ENCODE measurements at places on chromosomes 6 and 20.
A peak's percentile ranks its signal among the peaks of the same experiment; 100 is the strongest.

- DNase-seq: no peak
These were observed 215.8 kb downstream of the EYA4 start for GRCh38 chr6:133456944-133457343.

DNA sequence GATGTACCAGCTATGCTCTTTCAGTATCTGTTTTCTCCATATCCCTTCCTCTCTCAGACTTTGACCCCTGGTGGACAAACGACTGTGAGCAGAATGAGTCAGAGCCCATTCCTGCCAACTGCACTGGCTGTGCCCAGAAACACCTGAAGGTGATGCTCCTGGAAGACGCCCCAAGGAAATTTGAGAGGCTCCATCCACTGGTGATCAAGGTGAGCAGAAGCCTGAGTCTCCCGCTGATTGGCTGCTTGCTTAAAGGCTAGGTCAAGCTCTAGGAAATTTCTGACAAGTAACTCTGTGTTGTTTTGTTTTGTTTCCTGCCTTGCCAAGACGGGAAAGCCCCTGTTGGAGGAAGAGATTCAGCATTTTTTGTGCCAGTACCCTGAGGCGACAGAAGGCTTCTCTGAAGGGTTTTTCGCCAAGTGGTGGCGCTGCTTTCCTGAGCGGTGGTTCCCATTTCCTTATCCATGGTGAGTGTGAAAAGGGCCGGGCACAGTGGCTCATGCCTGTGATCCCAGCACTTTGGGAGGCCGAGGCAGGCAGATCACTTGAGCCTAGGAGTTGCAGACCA lies 28.6 kb downstream of the C6orf89 start:
- DNase-seq: no peak

DNA sequence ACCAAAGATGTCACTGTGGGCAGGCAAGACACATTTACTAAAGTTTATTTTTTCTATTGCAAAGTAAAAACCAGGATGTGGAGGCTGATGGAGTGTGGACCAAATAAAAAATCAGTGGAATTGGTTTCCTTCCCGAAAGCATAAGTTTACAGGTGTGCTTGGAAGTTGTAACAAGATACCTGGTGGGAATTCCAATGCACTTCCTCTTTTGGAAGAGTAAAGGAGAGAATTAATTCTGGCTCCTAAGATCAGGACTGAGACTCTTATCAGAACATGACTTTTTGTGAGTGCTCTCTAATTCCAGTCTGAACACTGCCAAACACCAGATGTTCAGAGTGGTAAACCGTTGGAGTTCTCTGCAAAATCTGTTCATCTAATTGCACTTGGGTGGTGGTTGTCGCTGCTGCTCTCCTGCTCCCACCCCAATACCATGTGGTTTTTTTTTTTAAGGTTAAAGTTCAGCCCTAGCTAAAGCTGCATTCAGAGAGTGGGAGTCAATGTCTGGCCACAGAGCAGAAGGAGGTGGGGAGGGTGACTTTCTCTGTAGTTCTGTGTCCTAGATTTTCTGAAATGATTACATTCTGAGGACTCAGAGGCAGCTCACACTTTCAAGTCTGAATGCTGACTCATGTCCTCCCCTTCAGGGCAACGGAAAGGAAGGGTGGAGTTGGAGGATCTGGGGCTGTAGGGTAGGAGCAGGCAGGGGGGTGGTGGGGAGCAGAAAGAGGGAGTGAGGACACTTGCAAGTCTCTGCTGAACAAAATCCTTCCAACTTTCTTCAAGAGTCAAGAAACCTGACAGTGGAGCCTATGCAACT lies 275.8 kb upstream of the PRDM1 start:
- DNase-seq: no peak

DNA sequence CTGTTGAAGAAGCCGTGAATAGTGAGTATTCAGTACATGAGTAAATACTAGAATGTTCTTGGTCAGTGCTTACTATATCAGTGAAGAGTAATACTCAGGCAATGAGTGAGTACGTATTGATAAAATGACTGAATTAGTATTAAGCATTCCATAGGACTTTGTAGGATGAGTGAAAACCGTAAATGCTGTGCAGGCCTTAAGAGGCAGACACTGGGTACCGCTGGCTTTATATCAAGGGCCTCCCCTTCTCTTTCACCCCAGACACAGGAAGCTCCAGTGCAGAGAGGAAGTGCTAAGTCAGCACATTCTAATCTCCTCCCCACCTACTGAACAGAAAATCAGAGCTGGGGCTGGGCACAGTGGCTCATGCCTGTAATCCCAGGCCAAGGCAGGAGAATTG lies 24.2 kb downstream of the POFUT1 start:
- peak; percentile 23 for DNase-seq

DNA sequence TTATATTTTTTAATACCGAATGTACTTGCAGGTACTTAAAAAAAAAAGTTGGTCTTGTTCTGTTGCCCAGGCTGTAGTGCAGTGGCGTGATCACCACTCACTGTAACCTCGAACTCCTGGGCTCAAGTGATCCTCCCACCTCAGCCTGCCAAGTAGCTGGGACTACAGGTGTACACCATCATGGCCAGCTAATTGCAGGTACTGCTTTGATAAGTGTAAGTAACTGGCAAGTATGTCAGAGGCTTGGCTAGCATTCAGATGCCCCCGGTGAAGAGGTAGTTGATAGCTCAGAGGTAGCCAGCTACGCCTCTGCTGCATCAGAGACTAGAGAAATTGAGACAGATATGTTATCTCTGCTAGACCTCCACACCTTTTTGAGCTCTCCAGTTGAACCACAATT lies 40.5 kb downstream of the BTBD9 start:
- no peak for DNase-seq

GRCh38 chr6:127186889-127187288 lies 68.4 kb downstream of the RSPO3 start:
- no peak for DNase-seq

GRCh38 chr20:4065391-4065844 lies 50.1 kb upstream of the RNF24 start:
- no peak for DNase-seq

GRCh38 chr6:124294574-124295200 lies 491.0 kb downstream of the NKAIN2 start:
- DNase-seq: no peak

DNA sequence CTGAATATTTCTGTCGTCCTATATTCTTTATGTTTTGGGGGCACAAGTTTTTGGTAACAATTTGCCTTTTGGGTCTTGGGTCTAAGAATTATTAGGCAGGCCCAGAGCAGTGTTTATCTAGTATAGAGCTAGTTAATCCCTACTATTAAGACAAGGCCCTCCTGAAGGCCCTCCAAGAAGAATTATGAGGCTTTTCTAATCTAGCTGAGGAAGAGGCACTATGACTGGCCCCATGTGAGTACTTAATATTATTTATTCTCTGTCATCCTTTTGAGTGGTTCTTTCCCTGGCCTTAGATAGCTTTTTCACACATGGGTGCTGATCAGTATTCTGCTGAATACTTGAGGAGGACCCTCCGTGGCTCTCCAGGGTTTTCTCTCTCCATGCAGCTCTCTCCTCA lies 25.1 kb downstream of the CHMP4B start:
- no peak for DNase-seq

DNA sequence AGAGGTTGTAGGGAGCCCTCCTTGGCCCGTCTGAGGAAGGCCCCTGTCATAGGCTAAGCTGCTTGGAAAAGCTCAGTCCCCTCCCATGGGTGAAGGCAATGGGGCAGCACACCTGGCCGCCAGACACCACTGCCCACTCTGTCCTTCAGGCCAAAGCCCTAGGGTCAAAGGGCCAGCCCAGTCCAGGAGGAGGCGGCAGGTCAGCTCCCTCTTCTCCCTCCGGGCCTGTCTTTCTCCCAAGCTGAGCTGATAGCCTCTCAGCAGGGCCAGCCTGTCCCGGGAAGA lies 5.1 kb upstream of the CLPSL2 start:
- no peak for DNase-seq

- DNase-seq: peak; percentile 50
These were observed 8.8 kb upstream of the PERP start for GRCh38 chr6:138115877-138116660.
